ENCODE measurements at places on chromosomes 1 and 21. TPM values are rescaled to one million over a fixed set of nuclear protein-coding genes. Genes with fewer than 3 reads are reported as not detected.

GRCh38 chr1:194194724-194195123 is 1008.3 kb upstream of the B3GALT2 start:
- no peak for DNase-seq

- DNase-seq, result no peak
These were observed 911 bp downstream of the LMO4 start for GRCh38 chr1:87329526-87330056.

DNA sequence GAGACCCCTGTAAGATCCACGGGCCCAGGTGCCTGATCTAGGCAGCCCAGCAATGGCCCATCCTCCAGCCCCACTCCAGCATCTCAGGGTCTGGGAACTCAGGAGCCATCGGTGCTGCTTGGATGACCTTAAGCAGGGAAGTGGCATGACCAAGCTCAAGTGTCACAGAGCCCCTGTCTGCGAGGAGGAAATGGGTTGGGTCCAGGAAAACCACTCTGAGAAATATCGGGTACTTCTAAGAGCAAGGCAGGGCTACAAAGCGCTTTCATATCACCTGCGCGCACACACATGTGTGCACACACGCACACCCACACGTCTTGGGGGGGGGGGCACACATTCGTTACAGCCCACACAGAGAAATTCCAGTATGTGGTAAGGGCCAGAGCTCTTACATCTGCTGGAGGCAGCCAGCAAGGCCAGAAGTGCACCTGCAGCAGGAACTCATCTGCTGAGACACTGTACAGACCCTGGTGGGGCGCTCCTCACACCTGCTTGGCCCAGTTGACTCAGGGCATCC is 32.6 kb upstream of the SPOCD1 start:
- DNase-seq, result peak; percentile 91

- DNase-seq, result peak; percentile 56
These were observed 38.5 kb upstream of the ZBTB40 start for GRCh38 chr1:22412932-22413727.

DNA sequence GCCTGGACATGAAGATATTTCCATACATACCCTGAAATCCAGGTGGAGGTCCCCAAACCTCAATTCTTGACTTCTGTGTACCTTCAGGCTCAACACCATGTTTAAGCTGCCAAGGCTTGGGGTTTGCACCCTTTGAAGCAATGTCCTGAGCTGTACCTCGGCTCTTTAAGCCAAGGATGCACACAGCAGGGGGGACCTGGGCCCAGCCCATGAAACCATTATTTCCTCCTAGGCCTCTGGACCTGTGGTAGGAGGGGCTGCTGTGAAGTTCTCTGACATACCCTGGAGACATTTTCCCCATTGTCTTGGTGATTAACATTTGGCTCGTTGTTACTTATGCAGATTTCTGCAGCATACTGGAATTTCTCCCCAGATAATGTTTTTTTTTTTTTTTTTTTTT is 184.3 kb upstream of the RGS18 start:
- no peak for DNase-seq

- no peak for DNase-seq
These were observed 3.9 kb downstream of the CAPN9 start for GRCh38 chr1:230750986-230751625.

- DNase-seq, result no peak
These were observed 548.2 kb upstream of the ADGRL4 start for GRCh38 chr1:79554688-79555087.

DNA sequence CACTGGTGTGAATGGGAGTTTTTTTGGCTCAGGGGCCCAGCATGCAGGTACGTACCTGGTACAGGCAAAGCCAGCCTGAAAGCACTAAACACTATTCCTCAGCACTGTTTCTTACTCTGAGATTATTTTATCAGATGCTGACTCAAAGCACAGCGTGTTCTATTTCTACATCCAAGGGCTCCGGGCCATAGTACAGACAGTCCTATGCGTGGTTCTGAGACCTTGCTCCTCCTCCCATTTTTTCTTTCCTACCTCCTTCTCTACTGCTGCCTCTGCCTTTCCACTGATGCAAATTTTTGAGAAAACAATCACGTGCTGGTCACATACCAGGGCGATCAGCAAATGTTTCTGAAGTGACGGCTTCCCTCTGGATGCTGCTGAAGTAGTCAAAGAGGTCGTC is 36.3 kb downstream of the PDPN start:
- no peak for DNase-seq

- DNase-seq, result no peak
These were observed 4.1 kb upstream of the TIAM1 start for GRCh38 chr21:31348188-31348587.

GRCh38 chr1:205616563-205617293 is 15.1 kb downstream of the ELK4 start:
- no peak for DNase-seq

- peak; percentile 76 for DNase-seq
These were observed 96.4 kb downstream of the C1orf21 start for GRCh38 chr1:184483101-184483683.

- DNase-seq, result no peak
These were observed 38.9 kb downstream of the LEPR start for GRCh38 chr1:65459397-65459768.

DNA sequence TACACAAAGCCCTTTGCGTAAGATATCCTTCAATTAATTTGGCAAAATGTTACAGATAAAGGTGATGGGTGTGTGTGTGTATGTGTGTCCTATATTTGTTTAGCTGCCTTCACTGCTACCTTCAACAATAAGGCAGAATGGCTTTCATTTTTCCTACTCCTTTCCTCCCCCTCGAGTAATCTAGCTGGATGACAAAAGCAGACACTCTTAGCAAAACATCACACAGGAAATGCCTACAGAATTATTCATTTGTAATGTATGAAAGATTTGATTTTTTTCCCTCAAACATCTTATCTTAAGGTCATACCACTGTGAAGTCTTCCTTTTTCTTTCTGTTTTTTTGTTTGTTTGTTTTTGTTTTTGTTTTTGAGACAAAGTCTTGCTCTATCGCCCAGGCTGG is 10.6 kb downstream of the PTPN22 start:
- DNase-seq, result no peak

- DNase-seq, result no peak
These were observed 81.6 kb upstream of the ACTL8 start for GRCh38 chr1:17673329-17674072.

DNA sequence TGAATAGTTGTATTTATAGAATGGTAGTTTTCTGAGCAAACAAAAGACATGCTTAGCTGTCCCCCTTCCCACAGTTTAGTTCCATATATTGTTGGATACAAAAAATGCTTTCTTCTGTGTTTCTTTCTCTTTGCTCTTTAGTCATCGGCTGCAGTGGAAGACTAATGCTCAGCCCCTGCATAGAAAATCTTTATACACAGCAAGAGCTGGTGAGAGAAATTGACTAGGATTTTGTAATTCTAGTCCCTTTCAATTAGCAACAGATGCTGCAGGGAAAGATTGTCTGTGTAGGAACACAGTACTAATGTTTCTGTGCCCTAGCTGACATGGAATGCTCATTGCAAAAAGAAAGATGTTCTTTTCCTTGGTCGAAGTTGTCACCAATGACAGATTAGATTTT is 200.9 kb downstream of the RPS6KC1 start:
- DNase-seq, result no peak

- no peak for DNase-seq
These were observed 417.7 kb upstream of the ZRANB2 start for GRCh38 chr1:71498542-71498941.

DNA sequence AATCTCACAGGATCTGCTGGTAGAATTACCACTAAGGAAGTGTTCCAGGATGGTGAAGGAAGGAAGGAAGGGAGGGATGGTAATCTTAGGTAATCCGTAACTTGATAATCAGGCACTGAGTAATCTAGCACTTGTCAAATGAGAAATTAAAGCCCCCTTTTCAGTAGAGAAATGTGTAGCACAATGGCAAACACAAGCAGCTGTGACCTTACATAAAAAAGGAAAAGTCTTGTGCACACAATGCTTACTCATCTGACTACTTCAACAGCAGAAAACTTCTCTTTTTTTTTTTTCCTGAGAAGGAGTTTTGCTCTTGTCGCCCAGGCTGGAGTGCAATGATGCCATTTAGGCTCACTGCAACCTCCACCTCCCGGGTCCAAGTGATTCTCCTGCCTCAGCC is 6.1 kb downstream of the NUP210L start:
- DNase-seq, result no peak

- no peak for DNase-seq
These were observed 76.3 kb downstream of the UCK2 start for GRCh38 chr1:165903672-165904071.

GRCh38 chr1:200033511-200034261 is 6.2 kb downstream of the NR5A2 start:
- DNase-seq, result no peak

- no peak for DNase-seq
These were observed 44.8 kb downstream of the UCHL5 start for GRCh38 chr1:193014400-193014799.

DNA sequence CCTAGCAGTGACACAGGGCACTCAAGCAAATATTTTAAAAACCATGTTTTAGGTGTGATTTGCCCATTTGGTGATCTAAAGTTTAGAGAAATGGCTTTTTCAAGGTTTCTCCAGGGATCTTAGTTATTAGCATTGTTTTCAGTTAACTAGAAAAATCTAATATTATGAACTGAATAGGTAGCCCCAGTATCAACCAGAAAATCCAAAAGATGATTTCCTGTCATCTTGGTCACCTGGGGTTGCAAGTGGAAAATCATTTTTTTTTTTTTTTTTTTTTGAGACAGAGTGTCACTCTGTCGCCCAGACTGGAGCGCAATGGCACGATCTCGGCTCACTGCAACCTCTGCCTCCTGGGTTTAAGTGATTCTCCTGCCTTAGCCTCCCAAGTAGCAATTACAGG is 106.6 kb upstream of the FMN2 start:
- no peak for DNase-seq

DNA sequence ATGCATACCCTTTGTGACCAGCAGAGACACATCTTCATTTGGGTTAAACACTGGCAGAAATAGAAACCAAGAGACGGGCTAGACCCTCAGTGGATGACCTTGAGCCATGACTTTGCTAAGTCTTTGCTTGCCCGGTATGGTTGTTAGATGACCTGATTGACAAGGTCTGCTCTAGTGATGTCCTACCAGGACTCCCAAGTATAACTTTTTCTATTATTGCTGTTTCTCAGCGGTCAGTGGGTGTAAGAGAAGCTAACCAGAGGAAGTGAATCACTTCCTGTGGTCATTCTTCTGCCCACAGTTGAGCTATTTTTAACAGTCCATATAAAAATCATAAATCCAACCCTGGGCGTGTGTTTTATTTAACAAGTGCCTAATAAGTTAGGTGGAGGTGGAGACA is 126.2 kb upstream of the ETS2 start:
- DNase-seq, result no peak

- DNase-seq, result no peak
These were observed 75.0 kb downstream of the GALNT2 start for GRCh38 chr1:230141797-230142607.

- no peak for DNase-seq
These were observed 129.5 kb downstream of the TSEN15 start for GRCh38 chr1:184181044-184181443.

GRCh38 chr1:110718452-110718851 is 43.7 kb upstream of the KCNA3 start:
- no peak for DNase-seq

GRCh38 chr1:220149742-220150141 is 55.8 kb downstream of the IARS2 start:
- no peak for DNase-seq

DNA sequence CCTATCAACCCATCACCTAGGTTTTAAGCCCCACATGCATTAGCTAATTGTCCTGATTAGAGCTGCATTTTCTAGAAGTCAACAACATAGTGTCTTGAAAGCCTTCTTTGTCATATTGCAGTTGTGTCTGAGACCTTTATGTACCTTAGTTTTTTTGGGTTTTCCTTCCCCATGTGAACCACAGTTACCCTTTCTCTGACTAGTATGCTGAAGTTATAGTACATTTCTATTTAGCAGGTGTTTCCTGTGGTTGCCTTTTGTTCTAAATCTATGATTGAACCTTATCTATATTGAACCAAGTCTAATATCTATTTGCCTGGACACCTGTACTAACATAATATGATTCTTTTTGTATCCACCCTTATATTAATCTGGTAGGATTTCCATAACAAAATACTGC is 135.6 kb downstream of the ST6GALNAC3 start:
- DNase-seq, result no peak

DNA sequence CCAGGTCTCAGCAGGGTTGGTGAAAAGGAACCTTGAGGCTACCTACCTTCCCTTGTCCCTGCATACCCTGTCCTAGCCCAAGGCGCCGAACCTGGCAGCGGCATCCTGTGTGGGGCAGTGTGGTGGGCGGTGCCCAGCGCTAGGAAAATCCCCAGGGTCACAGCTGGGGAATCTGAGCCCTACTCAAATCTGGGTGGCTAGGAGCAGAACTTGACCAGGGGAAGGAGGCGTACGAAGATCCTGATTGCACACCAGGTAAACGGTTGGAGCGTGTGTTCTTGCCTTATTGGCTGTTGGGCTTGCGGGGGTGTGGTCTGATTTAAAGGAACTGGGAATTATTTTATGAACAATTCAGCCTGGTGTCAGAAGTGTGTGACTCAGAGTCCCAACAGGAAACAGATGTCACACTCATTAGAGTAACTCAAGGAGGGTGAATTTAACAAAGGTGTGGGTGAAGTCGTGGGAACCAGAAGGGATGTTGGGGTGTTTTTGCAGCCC is 118.6 kb downstream of the LRIG2 start:
- no peak for DNase-seq

CD53 gene
- total RNA-seq, result 15.7 TPM

SEMA4A gene
- total RNA-seq, result 37.1 TPM

CFHR1 gene
- not detected for total RNA-seq

USH2A gene
- not detected for total RNA-seq

SELL gene
- total RNA-seq, result 2.0 TPM

NAXE gene
- 176 TPM for total RNA-seq

PLA2G2D gene
- not detected for total RNA-seq

CLCA4 gene
- total RNA-seq, result not detected

PCNX2 gene
- total RNA-seq, result 17.0 TPM

MROH9 gene
- 0.11 TPM for total RNA-seq

AMPD1 gene
- total RNA-seq, result not detected

ATP1A4 gene
- not detected for total RNA-seq

FASLG gene
- not detected for total RNA-seq

LRRC40 gene
- 21.9 TPM for total RNA-seq

Data from thyroid gland (tissue), 4 donors.